NCI-H226 (cell line): ENCODE measurements at places on chromosomes 6 and 20.
A peak's percentile ranks its signal among the peaks of the same experiment; 100 is the strongest.

GRCh38 chr20:10111959-10112250 lies 77.1 kb downstream of the ANKEF1 start:
- no peak for DNase-seq

GRCh38 chr6:124590001-124590400 lies 372.2 kb upstream of the RNF217 start:
- peak; percentile 38 for DNase-seq

- no peak for DNase-seq
These were observed 46.6 kb downstream of the CDH22 start for GRCh38 chr20:46261456-46262253.

DNA sequence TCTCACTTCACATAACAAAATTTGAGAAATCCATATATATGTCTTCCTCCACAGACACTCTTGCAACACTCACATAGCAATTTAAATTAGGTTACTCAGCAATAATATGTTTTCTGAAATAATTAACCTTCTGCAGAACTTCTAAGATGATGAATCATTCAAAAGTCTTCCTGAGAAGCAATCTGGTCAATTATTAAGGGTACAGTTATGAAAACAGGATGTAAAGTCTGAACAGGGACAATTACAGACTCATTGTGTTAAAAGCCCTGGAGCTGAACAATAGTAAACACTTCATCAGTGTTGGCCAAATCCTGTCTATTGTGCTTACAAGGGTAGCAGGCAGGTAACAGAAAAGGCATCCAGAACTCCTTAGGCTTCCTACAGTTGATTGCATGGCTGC lies 75.4 kb downstream of the FILIP1 start:
- no peak for DNase-seq

GRCh38 chr20:58851221-58851968 lies 693 bp upstream of the GNAS-AS1 start:
- no peak for DNase-seq

- DNase-seq = no peak
These were observed 82.2 kb upstream of the CDH4 start for GRCh38 chr20:61169874-61170273.

DNA sequence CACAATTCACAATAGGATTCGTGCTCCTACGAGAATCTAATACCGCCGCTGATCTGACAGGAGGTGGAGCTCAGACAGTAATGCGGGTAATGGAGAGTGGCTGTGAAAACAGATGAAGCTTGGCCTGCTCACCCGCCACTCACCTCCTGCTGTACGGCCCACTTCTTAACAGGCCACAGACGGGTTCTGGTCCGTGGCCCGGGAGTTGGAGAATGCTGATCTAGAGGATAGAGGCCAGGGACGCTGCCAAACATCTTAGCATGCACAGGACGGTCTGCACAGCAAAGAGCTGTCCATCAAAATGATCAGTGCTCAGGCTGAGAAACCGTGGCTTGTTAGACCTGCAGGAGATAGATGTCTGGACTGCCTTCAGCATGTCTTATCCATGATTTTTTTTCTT lies 186.4 kb downstream of the SASH1 start:
- no peak for DNase-seq

GRCh38 chr6:108744244-108744972 lies 103.8 kb upstream of the ARMC2 start:
- DNase-seq = no peak

- no peak for DNase-seq
These were observed 181.9 kb downstream of the ERMARD start for GRCh38 chr6:169933251-169933821.

DNA sequence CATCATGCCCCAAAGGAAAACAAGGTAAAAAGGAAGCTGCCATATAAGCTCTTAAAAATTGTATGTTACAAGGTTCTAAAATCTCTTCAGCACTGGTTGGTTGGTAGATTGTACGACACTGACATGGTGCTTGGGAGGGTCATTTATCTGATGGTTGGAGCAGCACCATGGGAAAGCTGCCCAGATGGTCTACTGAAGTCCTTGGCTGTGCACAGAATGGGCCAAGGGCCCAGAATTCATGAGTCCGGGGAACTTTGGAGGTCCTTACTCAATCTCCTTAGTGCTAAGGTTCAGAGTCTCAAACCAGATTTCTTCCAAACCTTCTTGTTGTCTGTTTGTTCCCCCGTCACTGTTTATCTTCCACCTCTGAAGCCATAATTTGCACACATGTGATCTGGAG lies 314.4 kb downstream of the ESR1 start:
- DNase-seq = no peak

GRCh38 chr6:88380083-88380482 lies 213.9 kb upstream of the CNR1 start:
- DNase-seq = peak; percentile 84

- peak; percentile 71 for DNase-seq
These were observed 9.4 kb upstream of the ARMC12 start for GRCh38 chr6:35727231-35727934.

DNA sequence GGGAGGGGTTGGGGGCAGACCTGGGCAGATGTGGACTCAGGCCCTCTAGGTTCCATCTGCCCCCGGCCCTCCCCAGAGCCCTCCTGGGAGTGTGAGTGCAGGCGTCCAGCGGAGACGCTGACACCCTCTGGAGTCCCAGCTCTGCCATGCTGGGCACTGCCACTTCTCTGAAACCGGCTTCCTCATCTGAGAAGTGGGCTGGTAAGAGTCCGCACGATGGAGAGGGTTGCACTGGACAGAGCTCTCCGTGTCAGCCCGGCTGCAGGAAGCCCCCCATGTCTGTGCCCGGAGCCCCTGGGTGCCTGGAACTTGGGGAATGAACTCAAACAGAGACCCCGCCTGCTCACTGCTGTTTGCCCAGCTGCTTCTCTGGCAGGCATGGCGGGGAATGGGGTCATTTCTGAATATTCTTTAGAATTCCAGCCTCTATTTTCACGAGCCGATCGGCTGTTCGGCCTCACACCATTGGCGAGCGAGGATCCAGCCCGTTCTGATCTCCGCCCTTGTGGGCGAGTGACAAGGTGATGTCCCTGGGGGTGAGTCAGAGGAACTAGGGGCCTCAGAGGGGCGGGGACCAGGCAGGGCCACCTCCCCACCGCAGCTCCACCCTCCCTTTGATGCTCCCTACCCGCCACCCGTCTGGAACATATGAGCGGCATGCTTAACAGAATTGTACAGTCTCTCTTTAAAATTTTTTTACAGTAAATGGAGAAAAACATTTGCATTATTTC lies 47.8 kb upstream of the GATA5 start:
- DNase-seq = no peak
